ENCODE measurements at places on chromosomes 1 and 21.

DNA sequence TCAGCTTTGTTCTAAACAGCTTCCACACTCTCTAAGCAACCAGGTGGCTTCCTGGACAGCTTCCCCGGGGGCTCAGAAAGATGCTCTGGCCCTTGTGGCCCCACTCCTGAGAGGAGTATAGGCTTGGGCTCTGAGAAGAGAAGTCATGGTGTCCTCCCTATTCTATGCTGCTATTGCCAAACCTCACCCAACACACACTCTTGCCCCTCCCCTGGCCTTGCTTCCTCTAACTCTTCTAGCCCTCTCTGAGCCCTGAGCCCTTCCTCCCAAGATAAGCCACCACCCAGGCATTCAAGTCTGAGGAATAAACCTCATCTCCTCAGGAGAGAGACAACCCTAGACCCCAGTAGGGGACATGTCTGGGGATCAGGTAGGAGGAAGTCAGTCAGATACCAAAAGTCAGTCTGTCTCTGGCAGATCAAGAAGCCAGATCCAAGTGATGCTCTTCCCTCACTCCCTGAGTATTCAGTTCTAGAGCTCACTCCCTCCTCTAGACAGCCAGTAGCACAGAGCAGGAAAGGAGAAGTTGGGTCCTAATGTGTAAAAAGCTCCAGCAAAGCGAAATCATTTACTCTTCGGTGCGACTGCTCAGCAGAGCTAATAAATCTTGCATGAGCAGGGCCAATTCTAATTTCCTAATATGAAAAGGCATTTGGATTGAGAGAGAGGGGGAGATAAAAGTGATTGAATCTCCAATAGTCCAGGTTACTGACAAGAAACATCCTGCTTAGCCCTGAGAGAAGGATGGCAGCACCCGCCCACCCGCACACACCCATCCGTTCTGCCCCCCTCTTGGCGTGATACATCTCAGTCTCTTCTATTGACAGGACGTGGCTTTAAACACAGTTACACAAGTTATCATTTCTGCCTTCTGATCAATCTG, 50.5 kb downstream of the DMAP1 start:
- no peak for DNase-seq

DNA sequence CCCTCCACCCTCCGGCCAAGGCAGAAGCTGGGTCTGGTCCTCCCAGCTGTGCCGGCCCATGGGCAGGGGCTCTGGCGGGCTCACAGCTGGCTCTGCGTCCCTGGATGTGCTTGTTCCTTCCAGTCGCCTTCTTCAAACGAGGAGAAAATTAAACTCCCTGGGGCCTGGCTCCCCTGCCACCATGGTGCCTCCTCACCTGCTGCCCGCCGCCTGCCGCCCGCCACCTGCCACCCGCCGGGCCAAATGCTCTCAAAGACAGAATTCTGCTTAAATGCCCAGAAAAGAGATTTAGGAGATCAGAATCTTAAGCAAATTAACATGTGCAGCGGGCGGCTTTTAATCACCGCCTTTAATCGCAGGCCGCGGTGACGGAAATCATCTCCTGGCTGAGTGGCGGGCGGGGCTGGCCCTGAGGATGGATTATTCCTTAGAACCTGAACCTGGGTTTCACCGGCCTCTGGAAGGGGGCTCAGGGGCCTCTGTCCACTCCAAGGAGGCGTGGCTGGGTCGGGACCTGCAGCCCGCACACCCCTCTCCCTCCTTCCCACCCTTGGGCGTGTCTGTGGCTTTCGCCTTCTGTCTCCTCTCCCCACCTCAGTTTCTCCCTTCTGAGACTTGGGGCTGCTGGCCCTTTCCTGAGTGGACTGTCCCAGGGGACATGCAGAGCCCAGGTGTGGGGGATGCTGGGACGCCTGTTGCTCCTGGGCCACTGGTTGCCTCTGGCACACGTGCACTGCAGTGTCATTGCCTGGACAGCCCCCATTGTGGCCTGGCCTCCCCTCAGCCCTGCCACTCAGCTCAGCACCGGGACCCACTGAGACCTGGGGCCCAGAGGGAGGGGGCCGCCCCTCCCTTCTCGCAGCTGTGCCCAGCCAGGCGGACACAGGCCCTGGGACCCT, 10.5 kb upstream of the PLCH2 start:
- no peak for DNase-seq

- no peak for DNase-seq
These were observed 216.1 kb upstream of the GRIK3 start for GRCh38 chr1:37250371-37250770.

GRCh38 chr1:76238094-76238628, 163.6 kb downstream of the ST6GALNAC3 start:
- no peak for DNase-seq

DNA sequence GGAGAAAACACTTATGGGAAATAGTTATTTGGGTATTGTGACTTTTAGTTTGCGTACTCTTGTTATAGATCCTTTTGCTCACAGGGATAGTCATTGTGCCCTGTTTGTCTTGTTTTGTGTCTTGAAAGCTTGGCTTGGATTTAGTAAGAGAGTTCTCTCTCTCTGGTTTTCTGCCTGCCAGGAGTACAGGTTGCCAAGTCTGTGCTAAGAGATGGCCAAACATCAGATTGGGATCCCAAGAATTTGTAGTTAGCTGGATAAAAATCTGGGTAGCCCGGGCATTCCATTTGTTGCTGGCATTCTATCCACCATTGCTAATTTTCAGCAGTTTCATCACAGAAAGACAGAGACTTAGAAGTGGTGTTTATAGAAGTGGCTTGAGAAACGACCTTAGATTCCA, 222.2 kb downstream of the NRIP1 start:
- DNase-seq = no peak

Data from activated naive CD8-positive, alpha-beta T cell treated with anti-CD3 and anti-CD28 coated beads, Interleukin-2, amount 50 U/mL, for 24 hours (primary cell).